ENCODE measurements at places on chromosomes 3 and 15.
A peak's percentile ranks its signal among the peaks of the same experiment; 100 is the strongest.

DNA sequence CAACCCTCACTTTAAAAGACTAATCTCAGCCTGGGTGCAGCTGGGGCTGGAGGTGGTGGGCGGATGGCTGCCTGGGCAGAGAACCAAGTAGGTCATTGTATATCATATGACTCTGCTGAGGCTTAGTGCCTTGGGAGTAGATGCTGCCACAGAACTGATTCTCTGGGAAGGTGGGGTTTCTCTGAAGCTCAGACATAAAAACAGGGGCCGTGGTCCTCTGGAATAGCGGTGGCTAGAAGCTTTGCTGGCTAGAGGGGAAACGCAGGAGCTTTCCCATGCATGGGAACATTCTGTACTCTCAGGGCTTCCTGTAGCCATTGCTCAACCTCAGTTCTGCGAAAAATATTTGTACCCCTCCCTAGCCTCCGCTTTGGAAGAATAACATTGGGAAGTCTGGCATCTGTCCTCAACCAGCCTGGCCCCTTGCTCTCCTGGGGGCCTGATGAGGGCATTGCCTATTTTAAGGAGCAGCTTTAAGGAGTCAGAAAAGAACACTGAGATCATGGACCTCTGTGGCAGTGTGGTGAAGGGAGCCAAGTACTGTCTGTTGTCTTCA lies 14.7 kb downstream of the TIMP4 start:
- peaks cover 39% of the 10 kb centered on the region for H3K4me1 ChIP-seq
- DNase-seq, result peak; percentile 83
- H3K36me3 ChIP-seq, result no peaks in the 10 kb centered on the region

DNA sequence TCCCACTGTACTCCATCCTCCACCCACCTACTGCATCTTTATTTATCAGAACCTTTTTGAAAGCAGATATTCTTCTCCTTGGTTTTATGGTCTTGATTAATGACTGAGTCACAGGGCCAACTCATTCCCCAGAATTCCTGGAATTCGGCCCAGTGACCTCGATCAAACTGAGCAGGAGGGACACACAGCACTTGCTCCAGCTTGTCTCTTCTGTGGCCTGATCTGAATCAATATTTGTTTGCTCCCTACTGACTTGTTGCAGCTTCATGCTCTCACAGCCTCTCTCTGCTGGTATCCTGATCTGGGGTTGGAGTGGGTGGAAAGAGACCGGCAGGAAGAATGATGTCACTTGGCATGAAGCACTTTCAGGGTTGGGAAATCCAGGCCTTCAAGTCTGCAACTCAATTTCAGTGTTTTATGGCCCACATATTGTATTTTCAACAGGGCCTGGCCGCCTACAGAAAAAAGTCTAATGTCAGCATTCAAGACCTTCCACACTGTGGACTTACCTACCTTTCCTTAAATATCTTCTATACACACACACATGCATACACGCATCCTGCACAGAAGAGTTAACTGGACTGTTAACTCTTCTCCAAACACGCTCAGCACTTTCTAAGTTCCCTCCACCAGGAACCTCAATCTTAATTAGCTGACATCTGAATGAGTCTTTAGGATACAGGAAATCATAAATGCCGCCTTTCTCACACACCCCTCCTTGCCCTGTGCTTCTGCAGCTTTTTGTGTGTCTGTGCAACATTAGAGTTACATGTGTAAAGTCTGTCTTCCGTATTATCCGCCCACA lies 4.6 kb downstream of the ANXA2 start:
- DNase-seq, result peak; percentile 98
- H3K4me3 ChIP-seq, result no peak overlapping the region
- no peaks in the 10 kb centered on the region for H3K27me3 ChIP-seq

DNA sequence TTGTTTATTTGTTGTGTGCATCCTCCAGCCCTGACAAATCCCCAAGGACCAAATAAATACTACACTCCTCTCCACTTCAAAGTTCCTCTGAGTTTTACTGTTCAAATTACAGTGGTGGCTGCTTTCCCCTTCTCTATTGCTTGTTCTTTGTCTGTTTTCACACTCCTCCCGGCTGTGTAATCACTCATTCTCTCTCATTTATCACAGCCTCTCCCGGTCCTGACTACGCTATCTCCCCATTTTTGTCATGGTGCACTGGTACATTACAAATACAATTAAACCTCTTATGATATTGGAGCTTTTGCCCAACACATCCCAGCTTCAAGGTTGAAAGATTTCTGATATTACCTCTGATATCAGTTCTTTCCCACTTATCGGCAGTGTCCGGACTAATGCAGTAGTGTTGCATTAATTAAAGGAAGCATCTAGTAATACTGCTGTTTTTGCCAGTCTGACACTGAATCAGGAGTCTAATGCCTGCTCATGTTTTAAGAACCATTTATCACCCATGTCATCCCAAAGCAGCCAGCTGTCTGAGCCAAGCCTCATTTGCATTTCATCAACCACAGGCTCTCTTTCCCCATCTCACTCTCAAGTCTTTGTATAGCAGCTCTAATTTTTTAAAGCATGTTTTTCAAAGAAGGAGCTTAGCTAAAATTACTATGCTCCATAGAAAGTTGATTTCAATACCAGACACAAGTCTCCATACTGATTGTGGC lies 740.5 kb downstream of the ROBO2 start:
- H3K36me3 ChIP-seq, result no peaks in the 10 kb centered on the region
- H3K27ac ChIP-seq, result no peak overlapping the region
- DNase-seq, result peak; percentile 40
- no peak overlapping the region for H3K4me3 ChIP-seq
- H3K27me3 ChIP-seq, result no peaks in the 10 kb centered on the region
- H3K4me1 ChIP-seq, result no peaks in the 10 kb centered on the region

DNA sequence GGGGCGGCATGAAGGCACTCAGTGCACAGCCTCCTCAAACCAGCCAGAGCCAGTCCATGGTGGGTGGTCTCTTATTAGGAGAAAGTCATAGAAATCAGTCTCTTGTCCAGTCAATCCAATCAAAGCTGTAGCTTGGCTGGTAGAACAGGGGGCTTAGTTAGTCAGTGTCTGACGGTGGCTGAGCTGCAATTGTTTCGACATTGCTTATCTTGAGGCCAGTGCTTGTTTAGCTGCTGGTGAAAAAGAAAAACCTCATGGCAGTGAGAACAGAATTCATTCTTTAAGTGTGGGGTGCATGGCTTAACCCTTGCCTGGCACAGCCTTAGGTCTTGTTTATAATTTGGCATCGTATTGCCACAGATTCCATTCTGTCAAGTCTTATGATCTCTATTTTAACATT lies 53.9 kb downstream of the FGD5 start:
- H3K4me1 ChIP-seq, result peaks cover 16% of the 10 kb centered on the region
- no peak overlapping the region for H3K27ac ChIP-seq
- DNase-seq, result no peak
- no peak overlapping the region for H3K4me3 ChIP-seq
- H3K27me3 ChIP-seq, result peaks cover 2% of the 10 kb centered on the region
